ENCODE measurements at places on chromosomes 12 and 14. TPM values are rescaled to one million over a fixed set of nuclear protein-coding genes. Genes with fewer than 3 reads are reported as not detected.

GRCh38 chr12:92624236-92624635, 78.6 kb upstream of the PLEKHG7 start:
- H3K4me1 ChIP-seq, result peaks cover 47% of the 10 kb centered on the region
- peak overlapping the region; percentile 31 for H3K27ac ChIP-seq
- no peaks in the 10 kb centered on the region for H3K36me3 ChIP-seq
- no peaks in the 10 kb centered on the region for H3K27me3 ChIP-seq

DNA sequence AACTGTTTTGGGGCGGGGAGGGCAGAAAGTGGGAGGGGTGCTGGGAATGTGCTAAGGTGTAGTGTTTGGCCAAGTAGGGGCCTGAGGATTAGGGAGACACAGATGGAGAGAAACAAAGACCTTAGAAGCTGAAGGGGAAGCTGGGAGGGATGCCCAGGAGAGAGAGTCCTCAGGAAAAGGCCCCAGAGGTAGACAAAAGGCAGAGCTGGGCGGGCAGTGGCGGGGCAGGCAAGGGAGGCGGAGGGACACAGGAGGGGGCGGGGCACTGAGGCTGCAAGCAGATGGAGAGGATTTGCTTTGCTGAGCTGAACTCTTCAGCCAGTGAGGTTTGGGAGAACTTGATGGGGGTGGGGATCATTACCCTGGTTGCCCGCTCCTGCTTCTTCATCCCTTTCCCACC, 2.8 kb downstream of the PTMS start:
- H3K27me3 ChIP-seq, result no peaks in the 10 kb centered on the region
- peak overlapping the region; percentile 98 for H3K4me3 ChIP-seq
- DNase-seq, result peak; percentile 36
- H3K27ac ChIP-seq, result no peak overlapping the region

SIX1 gene
- 11.7 TPM for total RNA-seq

LGR5 gene
- total RNA-seq, result not detected

DNA sequence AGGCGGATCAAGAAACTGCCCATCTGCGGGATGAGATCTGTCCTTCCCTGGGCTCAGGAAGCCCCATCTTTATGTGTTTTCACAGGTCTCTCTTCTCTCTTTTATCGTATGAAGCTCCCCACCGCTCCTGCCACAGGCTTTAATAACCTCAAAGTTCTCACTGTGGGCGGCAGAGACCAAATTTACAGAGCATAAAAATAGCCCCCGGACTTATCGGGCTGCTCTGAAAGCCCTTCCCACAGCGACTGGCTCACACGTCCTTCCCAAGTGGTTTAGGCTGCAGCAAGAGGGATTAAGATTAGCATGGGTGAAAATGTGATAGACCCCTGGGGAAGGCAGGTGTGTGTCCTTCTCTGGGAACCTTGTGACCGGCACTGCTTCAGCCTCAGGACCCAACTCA, 47.8 kb downstream of the TESC start:
- H3K4me1 ChIP-seq, result no peaks in the 10 kb centered on the region
- H3K27me3 ChIP-seq, result peaks cover 13% of the 10 kb centered on the region
- H3K4me3 ChIP-seq, result no peak overlapping the region
- H3K27ac ChIP-seq, result no peak overlapping the region

GRCh38 chr12:98449584-98449983, 65.8 kb upstream of the TMPO start:
- DNase-seq, result no peak
- no peaks in the 10 kb centered on the region for H3K27me3 ChIP-seq
- no peak overlapping the region for H3K27ac ChIP-seq
- no peaks in the 10 kb centered on the region for H3K36me3 ChIP-seq
- peaks cover 12% of the 10 kb centered on the region for H3K4me1 ChIP-seq
- no peak overlapping the region for H3K4me3 ChIP-seq

DNA sequence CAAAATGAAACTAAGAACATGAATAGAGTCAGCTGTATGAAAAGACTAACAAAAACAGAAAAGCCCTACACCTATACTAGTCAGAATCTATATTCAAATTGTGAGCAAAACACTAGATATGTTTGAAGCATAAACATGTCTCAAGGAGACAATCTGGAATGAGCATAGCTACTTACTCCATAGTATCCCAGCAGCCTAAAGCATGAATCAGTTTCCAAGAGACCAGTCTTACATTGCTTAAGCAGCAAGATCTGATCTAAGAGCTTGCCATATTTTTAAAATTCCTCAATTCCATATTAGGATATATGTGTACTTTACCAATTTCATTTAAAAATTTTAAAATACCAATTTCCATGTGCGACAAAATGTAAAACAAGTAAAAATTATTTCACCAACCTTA, 7.7 kb downstream of the CAPS2 start:
- H3K27me3 ChIP-seq, result no peaks in the 10 kb centered on the region
- peaks cover 10% of the 10 kb centered on the region for H3K4me1 ChIP-seq
- DNase-seq, result peak; percentile 80
- peak overlapping the region; percentile 40 for H3K4me3 ChIP-seq

DNA sequence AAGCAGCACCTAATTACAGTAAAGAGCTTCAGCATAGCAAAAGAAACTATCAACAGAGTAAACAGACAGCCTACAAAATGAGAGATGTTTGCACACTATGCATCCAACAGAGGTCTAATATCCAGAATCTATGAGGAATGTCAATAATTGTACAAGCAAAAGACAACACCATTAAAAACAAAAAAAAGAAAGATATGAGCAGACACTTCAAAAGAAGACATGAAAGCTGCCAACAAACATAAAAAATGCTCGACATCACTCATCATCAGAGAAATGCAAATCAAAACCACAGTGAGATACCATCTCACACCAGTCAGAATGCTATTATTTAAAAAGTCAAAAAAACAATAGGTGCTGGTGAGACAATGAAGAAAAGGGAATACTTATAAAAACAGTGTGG, 273.1 kb downstream of the TMTC2 start:
- H3K36me3 ChIP-seq, result no peaks in the 10 kb centered on the region
- no peaks in the 10 kb centered on the region for H3K4me1 ChIP-seq
- H3K27ac ChIP-seq, result no peak overlapping the region
- no peak overlapping the region for H3K4me3 ChIP-seq
- no peaks in the 10 kb centered on the region for H3K27me3 ChIP-seq
- DNase-seq, result no peak

TAS2R43 gene
- total RNA-seq, result 0.63 TPM

GRCh38 chr14:101022916-101023435, 119.5 kb upstream of the RTL1 start:
- no peaks in the 10 kb centered on the region for H3K27me3 ChIP-seq
- no peak for DNase-seq
- no peaks in the 10 kb centered on the region for H3K36me3 ChIP-seq
- no peak overlapping the region for H3K4me3 ChIP-seq

P3H3 gene
- total RNA-seq, result 32.5 TPM

- no peak overlapping the region for H3K27ac ChIP-seq
- DNase-seq, result no peak
- no peak overlapping the region for H3K4me3 ChIP-seq
- no peaks in the 10 kb centered on the region for H3K36me3 ChIP-seq
- no peaks in the 10 kb centered on the region for H3K27me3 ChIP-seq
These were observed 15.4 kb downstream of the GLTP start for GRCh38 chr12:109864916-109865315.

CLEC2D gene
- 6.6 TPM for total RNA-seq
